Natural killer cell (primary cell): ENCODE measurements at places on chromosomes 12 and 14. TPM values are rescaled to one million over a fixed set of nuclear protein-coding genes. Genes with fewer than 3 reads are reported as not detected.

DNA sequence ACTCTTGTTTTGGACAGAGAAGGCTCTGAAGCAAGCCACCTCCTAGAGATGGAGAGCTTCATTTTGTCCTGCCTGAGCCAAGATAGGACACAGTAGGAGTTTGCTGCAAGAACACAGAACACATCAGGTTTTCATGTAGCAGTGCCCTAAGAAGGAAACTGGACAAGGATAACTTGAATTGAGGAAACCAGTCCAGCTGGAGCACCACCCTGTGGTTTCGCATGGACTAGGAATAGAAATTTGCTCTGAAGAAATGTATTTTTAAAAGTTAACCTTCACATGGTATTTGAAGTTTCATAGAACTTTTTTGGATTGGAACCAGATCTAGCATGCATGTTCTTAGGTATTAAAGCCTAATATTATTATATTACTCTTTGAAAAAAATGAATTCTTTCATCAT is 68.8 kb downstream of the RERG start:
- no peaks in the 10 kb centered on the region for H3K36me3 ChIP-seq
- H3K27me3 ChIP-seq: peaks cover 4% of the 10 kb centered on the region
- no peak overlapping the region for H3K27ac ChIP-seq

- H3K4me3 ChIP-seq: no peak overlapping the region
- no peak for DNase-seq
- no peaks in the 10 kb centered on the region for H3K36me3 ChIP-seq
Observed at GRCh38 chr14:106038263-106038662, 511.9 kb downstream of the TMEM121 start.

GZMB gene
- total RNA-seq: 1,565 TPM

STAB2 gene
- total RNA-seq: not detected

SMOC1 gene
- not detected for total RNA-seq
